NCI-H1417 treated with DMSO at 0.1 percent for 48 hours (cell line): ENCODE measurements at places on chromosomes 7 and 10.

GRCh38 chr7:32564542-32564941, 69.3 kb downstream of the AVL9 start:
- no peak for DNase-seq

DNA sequence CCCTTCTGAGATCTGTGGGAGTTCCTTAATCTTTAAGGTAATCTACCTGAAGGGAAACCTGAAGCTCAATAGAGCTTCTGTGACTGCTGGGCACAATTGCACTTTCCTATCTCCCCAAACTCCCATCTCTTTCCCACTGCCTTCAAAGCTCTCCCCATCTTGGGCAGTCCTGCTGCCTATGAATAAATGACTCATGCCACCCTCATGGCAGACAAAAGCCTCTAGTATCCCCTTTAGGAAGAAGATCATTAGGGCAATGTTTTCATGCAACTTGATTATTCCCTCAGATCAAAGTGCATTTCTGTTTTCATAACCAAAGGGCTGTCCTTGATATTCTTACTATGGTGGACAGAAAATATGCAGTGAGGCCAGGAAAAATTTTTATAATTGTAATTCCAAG, 704.9 kb upstream of the LRRN3 start:
- DNase-seq: no peak

DNA sequence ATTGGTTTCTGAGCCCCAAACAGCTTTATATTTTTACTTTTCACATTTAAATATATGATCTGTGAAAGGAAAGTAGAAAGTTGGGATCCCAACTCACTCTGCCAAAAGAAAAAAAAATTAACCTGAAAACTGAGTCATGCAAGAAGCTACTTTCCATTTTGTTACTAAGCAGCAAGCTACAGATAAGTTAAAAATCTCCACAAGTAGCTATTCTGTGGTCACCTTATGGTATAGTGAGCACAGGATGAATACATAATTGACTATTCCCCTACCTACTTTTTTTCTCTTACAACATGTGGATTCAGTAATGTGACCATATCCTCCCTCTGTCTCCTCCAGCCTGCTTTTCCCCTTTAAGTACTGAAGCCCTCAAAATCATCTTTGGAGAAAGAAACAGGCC, 30.3 kb upstream of the CREB3L2 start:
- no peak for DNase-seq

GRCh38 chr7:117458977-117459583, 20.7 kb upstream of the CFTR start:
- peak; percentile 14 for DNase-seq

- DNase-seq: no peak
Observed at GRCh38 chr7:135509589-135509838, 388 bp downstream of the CNOT4 start.

GRCh38 chr7:139131-139530, 53.2 kb upstream of the FAM20C start:
- no peak for DNase-seq

DNA sequence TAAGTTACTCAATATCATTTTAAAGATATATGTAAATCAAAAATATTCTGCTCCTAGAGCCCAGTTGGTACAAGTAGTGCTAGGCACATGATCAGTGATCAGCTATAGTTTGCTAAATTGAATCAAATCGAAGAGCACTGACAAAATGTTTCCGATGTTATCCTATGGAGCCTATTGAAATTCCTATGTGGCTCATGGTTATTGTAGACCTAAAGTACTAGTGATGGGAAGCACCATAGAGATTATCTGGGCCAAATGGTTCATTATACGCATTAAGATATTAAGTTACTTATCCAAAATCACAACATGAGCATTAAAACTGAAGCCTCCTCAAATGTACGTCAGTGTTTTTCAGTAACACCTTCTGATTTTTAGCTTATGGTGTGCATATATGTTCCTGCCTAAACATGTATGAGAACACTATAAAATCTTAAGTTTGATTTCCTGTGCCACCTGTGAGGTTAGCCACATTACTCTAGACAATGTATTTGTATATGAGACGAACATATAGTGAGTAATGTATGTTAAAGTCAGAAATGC, 103.2 kb downstream of the IQUB start:
- DNase-seq: no peak

DNA sequence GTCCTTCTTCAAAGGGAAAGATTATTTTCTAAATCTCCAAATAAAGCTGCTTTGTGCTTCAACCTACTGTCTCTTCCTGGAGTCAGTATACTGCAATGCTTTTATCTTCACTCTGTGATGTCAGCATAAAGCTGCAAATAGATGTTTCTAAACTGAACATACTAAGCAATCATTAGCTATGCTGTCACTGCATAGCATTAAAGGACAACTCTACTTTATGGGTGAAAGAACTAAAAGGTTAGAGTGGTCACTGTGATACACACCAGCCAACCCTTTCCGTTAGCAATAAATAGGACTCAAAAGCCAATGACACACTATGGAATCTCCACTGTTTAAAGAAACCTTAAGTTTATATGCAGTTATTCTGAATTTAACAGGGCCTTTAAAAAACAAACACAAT, 1.8 kb downstream of the CCDC186 start:
- no peak for DNase-seq
